Fibroblast of villous mesenchyme (primary cell): ENCODE measurements at places on chromosomes 2 and 18. TPM values are rescaled to one million over a fixed set of nuclear protein-coding genes. Genes with fewer than 3 reads are reported as not detected.

- DNase-seq = peak; percentile 60
These were observed 250.0 kb downstream of the DSEL start for GRCh38 chr18:67266246-67267237.

- no peak for DNase-seq
These were observed 394.4 kb upstream of the SPHKAP start for GRCh38 chr2:228575897-228576296.

DNA sequence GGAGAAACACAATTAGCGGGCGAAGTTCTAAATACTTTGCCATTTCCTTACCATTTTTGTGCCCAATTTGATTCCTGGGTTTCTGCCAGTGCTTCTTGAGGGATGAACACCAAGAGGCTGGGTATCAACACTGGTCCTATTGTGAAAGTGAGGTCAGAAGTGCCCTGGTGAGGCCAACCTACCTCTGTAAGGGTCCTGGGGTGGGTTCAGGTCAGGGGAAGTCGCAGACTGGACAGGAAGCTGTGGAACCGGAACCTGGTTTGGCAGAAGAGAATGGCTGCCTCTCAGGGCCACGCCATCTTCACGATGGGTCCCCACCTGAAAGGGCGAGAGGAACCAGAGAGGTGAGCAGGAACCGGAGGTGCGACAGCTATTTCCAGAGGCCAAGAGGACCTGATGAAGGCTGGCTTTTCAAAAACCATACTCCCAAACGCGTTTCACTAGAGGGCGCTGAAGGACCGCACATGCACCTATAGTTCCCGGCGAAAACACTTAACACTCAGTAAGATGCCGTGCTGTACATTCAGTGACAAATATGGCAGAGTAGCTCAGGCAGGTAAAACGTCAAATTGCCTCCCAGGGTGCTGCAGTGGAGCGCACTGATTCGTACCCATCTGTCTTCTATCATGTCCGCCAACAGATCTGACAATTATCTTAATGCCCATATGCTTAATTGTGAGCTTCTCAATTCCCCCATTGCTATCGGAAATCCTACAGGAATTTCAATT is 275.3 kb upstream of the CCDC68 start:
- DNase-seq = peak; percentile 85

DNA sequence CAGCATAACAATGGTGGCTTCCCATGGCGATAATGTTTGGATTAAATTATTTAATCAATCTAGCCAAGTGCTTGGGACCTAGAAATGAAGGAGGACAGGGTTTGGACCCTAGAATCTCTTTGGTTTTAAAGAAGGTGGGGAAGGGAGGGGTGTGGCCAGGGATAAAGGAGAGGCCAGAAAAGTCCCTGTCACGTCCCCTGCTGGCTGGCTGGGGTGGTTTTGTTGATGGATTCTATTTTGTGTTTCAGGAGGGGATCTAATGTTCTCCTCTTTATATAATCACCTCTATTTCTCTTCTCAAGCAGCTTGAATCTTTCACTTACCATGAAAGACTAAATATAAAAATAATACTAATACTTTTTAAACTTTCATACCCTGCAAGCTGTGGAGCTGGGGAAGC is 52.6 kb upstream of the GALR1 start:
- no peak for DNase-seq

DNA sequence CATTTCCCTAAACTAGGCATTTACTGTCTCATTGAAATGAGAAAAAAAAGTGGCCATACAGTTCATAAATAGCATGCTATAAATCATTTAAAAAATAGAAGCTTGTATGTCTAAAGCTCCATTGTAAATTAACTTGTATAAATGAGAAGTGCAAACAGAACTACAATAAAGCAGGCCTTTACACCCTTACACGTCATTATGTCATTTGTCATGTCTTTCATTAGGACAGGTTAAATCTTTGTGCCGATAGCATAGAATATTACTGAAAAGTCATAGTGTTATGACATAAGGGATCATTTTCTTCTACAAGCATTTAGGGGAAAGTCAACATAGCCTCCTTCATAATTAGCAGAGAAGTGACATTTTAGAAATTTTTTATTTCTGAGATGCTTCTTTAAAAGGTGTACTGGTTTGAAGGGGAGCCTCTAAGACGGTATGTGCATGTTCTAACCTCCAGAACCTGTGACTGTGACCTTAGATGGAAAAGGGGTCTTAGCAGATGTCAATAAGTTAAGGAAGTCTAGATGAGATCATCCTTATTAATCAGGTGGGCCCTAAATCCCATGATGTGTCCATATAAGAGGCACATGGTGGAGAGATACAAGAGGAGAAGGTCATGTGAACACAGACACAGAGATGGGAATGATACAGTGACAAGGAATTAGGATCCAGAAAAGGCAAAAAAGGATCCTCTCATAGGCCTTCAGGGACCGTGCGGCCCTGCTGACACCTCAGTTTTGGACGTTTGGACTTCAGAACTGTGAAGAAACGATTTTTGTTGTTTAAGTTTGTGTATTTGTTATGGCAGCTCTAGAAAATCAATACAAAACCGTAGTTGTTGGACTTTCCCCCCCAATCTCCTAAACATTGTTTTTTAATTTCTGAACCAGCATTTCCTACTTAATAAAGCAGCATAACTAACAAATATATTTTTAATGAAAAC is 863.7 kb downstream of the MBD2 start:
- no peak for DNase-seq

The SIX2 gene
- total RNA-seq = under 0.01 TPM in 1 of 2 replicates, not detected in the other

The OSBPL1A gene
- total RNA-seq = 23.3 and 24.5 TPM in 2 replicates

The KCNE4 gene
- total RNA-seq = 13.4 and 18.4 TPM in 2 replicates
